ENCODE measurements at places on chromosomes 2 and 18.

- DNase-seq = no peak
Measured at GRCh38 chr2:1618191-1618961, 125.9 kb downstream of the PXDN start.

- no peak for DNase-seq
Measured at GRCh38 chr18:48926420-48926857, 24.3 kb downstream of the SMAD7 start.

DNA sequence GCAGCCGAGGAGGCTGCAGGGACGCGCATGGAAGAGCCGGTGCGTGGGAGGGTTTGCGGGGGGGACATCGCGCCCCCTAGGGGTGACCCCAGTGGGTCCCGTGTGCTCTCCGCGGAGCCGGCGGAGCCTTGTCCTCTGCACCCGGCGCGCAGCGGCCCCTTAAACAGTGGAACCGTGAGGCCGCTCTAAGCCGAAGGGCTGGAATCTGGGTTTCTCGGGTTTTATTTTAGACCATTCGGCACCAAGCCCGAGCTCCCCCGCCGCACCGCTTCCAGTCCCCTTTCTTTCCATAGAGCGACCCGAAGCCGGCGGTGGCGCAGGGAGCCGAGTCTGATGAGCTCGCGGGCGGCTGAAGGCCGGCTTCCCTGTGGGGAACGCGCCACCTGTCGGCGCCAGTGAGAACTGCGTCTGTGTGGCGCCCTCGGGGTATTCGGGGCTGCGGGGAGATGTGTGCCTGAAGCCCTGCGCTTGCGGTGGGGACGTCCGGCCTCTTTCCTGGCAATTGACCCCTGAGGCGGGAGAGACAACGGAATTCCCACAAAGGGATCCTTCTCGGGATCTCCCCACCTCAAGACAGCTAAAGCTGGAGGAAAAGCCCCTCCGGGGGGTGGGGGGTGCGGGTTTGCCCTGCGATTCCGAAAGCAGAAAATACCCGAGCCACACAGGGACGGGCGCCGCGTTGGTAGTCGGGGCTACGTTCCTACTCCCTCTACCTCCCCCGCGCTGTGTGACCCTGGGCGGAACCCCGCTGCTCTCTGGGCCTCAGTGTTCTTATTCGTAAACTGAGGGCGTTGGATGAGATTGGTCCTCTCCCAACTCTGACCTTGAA is 8.2 kb upstream of the EN1 start:
- DNase-seq = peak; percentile 25

GRCh38 chr18:62420513-62421209 is 95.6 kb downstream of the TNFRSF11A start:
- no peak for DNase-seq

GRCh38 chr18:65235966-65236624 is 514.7 kb upstream of the CDH7 start:
- DNase-seq = no peak

DNA sequence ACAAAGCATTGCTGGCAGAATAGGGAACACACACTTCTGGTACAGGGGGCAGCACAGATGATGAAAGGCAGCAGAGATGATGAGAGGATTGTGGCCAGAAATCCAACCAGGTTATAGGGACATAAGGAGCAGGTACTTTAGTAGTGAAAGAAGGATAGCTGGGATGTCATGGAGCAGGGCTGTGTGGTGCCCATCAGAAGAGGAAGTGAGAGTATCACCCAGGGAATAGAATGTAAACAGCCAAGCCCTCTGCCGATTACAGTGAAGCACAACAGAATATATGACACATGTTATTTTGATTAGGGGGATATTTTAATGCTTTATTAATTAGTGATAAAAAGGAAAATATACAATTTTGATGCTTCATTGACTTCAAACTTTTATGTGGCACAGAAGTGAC is 883.4 kb upstream of the CDH2 start:
- no peak for DNase-seq

DNA sequence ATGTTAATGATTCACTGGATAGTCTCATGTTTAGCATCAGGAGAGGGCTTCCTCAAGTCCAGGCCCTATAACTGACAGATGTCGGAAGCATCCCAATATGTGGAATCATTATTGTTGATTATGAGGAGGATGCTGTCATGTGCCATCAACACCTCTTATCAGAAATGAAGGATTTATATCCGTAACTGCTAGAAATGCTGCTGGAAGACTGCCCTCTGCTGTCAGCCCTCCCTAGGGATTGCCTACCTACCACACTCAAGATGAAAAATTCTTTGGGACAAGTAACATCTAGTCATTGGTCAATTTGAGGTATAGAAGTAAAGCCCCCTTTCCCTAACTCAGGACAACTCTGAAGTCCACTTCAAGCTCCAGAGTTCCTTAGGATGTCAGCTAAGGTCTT is 1166.5 kb upstream of the NXPH2 start:
- no peak for DNase-seq

- DNase-seq = no peak
Measured at GRCh38 chr2:229725716-229726574, 11.6 kb upstream of the DNER start.

DNA sequence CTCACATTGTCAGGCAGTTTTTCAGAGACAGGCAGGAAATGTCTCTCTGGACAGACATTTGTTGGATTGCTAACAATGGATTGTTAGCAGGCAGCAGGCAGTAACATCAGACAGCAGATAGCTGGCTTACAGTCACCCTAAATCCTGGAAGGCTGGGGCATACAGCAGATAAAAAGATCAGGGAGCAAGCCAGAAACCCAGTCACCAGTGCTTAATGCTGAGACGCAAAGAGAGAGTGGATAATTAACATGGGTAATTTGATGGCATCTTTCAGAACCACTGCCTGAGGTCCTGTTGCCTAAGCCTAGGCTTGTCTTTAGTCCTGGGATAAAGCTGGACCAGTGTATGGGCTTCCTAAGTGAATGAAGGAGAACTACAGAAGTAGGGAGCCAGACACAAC is 22.4 kb downstream of the MC4R start:
- no peak for DNase-seq

GRCh38 chr2:108922141-108922915 is 66.7 kb downstream of the EDAR start:
- DNase-seq = no peak

DNA sequence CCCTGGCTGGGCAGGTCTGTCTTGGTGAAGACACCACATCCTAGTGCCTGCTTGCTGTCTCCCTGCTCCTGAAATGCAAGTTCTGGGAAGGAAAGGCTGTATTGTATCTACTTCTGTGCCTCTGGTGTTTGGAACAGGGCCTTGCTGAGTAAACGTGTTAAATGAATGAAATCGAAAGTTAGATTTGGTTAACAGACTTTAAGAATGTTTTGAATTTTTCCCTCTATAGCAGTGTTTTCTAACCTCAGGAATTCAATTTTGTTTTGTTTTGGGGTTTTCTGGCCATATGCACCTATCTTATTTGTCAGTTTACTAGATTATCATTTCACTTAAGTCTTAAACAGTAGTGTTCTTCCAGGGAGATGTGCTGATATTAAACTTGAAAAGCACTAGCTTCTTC is 20.7 kb downstream of the FARP2 start:
- no peak for DNase-seq

DNA sequence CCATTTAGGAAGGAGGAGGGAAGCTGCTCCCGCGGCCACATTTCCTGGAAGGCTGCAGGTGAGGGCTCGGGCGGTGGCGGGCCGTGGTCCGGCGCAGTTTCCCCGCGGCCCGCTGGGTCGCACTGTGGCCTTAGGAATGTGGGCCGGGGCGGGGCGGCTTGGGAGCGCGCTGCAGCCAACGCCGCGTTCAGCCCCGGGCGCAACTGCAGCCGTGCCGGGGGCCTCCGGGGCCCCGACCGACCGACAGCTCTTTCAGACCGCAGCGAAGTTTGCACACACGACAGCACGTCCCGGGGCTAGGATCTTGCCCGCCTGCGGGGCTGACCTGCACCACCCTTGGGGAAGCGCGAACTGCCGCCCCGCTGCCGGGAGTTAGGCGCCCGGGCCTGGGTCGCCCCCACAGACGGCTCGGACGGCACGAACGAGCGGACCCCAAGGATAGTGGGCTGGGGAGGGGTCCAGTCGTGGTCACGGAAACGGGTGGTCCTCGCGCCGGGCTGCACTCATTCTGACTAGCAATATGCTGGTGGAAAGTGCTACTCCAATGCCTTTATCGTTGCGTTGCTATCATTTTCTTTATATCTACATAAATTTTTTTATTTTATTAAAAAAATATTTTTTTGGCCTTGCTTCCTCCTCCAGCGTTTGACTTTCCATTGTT is 69.9 kb upstream of the DLX2 start:
- no peak for DNase-seq

GRCh38 chr2:67055387-67056304 is 341.5 kb upstream of the ETAA1 start:
- DNase-seq = no peak

- DNase-seq = no peak
Measured at GRCh38 chr2:42736598-42737322, 27.2 kb downstream of the OXER1 start.

DNA sequence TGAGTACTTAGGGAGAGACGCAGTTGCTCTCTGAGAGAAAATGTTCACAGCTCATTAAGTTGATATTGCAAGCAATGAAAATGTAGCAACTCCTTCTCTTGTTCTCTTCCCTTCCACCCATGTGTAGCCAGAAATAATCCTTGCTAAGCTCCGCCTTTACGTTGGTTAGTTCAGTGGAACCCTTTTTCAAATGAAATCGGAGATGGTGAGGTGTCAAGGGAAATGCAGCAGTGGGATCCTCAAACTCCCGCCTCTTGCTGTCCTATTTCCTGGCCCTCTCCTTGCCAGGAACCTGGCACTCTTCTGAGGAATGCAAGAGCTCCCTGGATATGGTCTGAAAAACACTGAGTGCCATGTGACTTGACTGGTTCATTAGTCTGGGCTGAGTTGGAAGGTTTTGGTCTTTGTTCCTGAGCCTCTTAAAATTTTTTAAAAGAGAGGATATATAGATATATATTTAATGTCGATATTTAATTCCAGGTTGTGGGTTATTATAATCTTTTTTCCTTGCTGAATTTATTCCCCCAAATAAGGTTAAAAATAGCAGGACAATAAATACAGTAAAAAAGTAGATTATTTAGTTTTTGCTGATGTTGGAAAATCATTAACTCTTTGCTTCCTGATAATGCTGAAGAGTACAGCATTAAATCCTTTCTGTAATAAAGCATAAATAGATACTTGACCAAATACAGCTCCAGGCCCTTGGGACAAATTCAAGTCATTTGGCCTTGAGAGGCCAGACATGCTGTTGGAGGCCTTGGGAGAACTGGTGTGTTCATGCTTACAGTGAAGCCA is 116.2 kb downstream of the EML6 start:
- DNase-seq = no peak

DNA sequence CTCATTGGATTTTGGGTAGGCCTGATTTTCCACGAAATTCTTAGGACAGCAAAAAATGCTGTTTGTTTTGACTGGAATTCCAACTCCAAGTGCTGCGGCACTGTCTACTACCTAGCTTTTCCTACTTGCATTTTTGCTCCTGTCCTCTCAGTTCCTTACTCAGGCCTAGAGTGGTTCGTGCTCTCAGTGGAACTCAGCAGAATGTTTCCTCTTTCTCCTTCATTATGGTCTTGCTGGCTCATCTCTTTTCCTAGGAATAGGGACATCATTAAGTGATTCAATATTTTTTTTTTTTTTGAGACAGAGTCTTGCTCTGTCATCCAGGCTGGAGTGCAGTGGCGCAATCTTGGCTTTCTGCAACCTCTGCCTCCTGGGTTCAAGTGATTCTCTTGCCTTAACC is 37.9 kb downstream of the GEMIN6 start:
- no peak for DNase-seq

GRCh38 chr18:75621818-75622217 is 194.3 kb upstream of the SMIM21 start:
- DNase-seq = no peak

GRCh38 chr2:238774071-238774470 is 73.8 kb upstream of the TWIST2 start:
- DNase-seq = no peak

DNA sequence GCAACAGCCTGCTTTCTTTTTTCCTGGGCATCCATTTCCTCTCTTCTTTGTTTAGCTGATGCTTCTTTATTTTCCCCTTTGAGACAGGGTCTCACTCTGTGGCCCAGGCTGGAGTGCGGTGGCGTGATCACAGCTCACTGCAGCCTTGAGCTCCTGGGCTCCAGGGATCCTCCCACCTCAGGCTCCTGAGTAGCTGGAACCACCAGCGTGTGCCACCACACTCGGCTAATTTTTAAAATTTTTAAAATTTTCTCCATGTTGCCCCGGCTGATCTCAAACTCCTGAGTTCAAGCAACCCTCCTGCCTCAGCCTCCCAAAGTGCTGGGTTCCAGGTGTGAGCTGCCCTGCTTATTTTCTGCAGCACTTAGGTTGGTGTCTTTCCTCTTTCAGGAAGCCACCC is 58.7 kb downstream of the NTSR2 start:
- DNase-seq = no peak
